ENCODE measurements at places on chromosomes 6 and 20.

DNA sequence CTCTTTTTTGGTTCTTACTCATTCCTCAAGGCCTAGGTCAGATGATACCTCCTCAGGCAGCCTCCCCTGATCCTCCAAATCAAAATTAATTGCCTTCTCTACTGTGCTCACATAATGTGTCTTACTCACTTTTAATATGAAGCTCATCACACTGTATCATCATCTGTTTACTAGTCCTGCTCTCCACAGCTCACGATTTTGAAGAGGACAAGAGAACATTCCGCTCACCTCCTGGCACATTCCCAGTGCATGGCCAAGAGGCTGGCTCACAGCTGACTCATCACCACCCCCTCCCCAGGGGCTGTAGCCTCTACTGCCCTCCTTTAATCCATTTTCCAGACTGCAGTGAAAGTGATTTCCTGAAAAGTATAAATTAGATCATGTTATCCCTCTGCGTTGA lies 133.1 kb downstream of the ALDH8A1 start:
- DNase-seq = peak; percentile 57

- DNase-seq = no peak
Observed at GRCh38 chr6:16204653-16205376, 33.6 kb upstream of the GMPR start.

GRCh38 chr6:118739696-118740353 lies 88.4 kb upstream of the CEP85L start:
- no peak for DNase-seq

GRCh38 chr6:141510803-141511202 lies 621.9 kb upstream of the GJE1 start:
- no peak for DNase-seq

DNA sequence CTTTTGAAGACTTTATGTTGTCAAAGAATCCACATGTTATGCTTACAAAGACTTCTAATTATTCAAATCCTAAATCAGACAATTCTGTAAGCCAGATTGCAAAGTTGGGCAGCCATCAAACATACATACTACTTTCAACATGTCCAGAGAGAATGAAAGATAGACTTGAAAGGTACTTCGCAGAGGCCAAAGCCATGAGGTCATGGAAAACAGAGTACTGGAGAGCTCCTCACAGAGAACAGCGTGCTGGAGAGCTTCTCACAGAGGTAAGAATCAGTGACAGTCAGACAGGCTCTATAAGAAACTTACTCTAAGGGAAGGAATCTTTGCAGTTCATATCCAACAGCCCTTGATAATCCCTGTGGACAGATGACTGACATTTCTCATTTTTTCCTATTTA lies 400.2 kb downstream of the GJA1 start:
- DNase-seq = no peak

GRCh38 chr6:35092362-35093117 lies 48.6 kb downstream of the TCP11 start:
- DNase-seq = peak; percentile 89

GRCh38 chr20:14989535-14990290 lies 652.3 kb upstream of the FLRT3 start:
- DNase-seq = no peak

DNA sequence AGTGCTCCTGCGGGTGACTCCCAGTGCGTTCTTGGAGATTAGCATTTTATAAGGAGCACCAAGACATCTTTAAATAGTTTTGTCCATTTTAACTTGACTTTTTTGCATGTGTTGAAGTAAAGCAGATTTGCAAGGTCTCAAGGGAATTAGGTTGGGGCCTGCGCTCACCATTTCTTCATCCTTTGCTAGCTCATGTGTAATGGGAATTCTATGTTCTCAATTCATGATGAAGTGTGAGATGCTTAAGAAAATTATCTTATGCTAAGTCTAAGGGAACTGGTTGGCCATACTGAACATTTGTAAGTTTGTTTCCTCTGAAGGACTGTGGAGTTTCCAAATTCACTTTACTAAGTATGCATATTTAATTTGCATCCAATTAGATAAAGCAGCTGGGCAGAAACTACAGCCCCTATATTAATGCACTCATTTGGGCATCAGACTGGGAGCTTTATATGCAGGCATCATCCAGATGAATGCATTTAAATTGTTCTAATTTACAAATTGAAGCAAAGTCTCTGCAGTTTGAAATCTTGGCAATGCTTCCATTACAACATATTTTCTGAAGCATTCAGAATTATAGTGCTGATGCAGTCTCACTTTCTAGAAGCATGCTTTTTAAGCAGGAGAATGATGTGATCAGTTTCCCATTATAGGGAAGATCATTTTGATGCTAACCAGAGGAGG lies 108.3 kb upstream of the AKAP12 start:
- no peak for DNase-seq

DNA sequence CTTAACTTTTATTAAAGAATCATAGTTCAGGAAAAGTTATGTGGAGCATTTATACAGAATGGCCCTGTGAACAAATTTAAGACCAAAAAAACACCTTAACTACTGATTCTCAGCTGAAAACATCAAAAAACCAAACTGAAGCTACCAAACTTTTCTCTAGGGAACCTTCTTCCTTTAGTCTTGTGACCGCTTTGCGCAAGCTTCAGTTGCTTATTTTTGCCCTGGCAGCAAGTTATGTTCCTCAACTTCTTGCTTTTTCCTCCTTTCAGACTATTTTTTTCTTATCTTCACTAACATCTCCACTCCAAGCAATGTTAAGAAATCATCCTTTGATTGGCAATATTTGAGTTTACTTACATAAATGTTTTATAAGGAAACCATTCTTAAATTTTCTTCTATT lies 100.1 kb downstream of the MYB start:
- DNase-seq = no peak

GRCh38 chr6:116169880-116170279 lies 43.9 kb upstream of the COL10A1 start:
- no peak for DNase-seq

GRCh38 chr20:45091366-45091765 lies 9.6 kb downstream of the KCNS1 start:
- DNase-seq = no peak

DNA sequence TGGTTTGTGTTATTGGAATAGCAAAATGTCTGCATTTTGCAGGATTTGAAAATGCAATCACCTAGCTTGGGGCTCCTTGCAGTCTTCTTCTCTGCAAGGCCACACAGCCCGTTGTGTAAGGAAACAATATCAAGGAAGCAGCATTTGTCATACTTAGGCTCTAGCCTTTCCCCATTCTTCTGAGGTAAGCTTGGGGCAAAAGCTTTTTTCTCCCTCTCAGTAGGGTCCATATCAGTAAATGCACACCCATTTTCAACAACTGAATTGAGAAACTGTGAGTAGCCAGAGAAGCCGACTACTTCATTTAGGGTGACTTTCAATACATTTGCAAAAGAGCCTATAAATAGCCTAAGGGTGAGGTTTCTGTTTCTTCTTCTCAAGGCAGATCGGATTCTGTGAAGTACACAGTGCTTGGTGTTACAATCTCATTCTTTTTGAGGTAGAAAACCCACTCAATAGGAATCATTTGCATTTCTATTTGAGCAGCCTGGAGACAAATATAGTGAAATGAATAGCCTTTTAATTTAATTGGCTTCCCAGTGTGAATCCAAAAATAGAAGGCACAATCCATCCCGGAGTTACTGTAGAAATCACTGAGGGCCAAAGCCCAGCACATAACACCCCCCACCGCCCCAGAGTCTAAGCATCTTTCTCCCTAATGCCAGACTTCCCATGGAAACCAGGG lies 61.8 kb downstream of the BTBD3 start:
- DNase-seq = no peak

DNA sequence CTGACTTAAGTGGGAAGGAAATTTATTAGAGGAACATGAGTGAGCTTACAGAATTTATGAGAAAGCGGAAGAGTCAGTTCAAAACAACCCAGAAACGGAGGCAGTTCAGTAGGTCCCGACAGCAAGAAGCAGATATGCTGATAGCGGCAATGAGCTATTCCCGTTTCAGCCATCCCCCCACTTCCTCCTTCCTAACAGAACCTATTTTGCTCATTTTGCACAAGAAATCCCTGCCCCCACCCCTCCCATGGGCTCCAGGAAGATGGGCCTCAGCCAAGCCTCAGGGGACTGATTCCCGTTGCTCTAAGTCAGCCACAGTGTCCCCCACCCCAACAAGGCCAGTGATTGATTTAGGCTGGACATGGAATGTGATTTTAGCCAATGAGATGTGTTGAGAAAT lies 157.5 kb downstream of the CEBPB start:
- no peak for DNase-seq

GRCh38 chr20:20231528-20232298 lies 136.2 kb upstream of the INSM1 start:
- DNase-seq = no peak

GRCh38 chr20:49612127-49612738 lies 44.3 kb upstream of the PTGIS start:
- no peak for DNase-seq

DNA sequence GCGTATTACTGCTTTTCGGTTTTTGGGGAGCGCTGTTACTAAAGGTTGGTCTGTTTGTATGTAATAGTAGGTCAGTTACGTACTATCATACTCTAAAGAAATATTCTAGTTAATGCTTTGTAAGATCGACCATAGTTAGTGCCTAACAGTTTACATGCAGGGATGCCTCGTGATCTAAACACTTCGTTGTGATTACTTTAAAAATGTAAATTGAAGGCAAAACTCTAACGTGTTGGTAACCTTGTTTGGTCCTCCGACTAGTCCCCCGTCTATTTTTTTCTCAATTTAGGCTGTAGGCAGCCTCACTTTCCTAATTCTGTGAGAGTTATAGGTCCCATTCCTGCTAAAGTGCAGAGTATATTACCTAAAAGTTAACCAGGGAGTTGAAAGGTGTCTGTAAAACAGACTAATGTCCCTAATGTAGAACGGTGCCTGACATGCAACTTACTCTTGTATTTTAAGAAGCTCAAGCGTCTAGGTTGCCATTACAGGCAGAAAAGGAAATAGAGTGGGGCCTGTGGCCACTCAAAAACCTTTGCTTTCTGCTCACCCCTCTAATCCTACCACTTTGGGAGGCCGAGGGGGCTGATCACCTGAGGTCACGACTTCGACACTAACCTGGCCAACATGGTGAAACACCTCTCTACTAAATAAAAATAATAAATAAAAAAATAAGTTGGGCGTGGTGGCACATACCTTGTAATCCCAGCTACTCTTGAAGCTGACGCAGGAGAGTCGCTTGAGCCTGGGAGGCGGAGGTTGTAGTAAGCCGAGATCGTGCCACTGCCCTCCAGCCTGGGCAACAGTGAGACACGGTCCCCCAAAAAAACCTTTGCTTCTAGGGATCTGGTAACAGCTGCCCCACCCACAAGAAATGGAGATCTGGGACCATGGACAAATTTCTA lies 37.8 kb downstream of the HFE start:
- peak; percentile 59 for DNase-seq
